ENCODE measurements at places on chromosomes 7 and 10. TPM values are rescaled to one million over a fixed set of nuclear protein-coding genes. Genes with fewer than 3 reads are reported as not detected.

The ZNF398 gene
- 12.8 TPM for total RNA-seq

GRCh38 chr10:122163174-122164022 lies 107.7 kb upstream of the BTBD16 start:
- no peak overlapping the region for H3K27ac ChIP-seq
- H3K36me3 ChIP-seq: peaks cover 30% of the 10 kb centered on the region
- H3K27me3 ChIP-seq: no peaks in the 10 kb centered on the region
- peaks cover 34% of the 10 kb centered on the region for H3K4me1 ChIP-seq
- no peak for DNase-seq

GRCh38 chr10:58773341-58773740 lies 260.7 kb downstream of the BICC1 start:
- DNase-seq: peak; percentile 9
- no peaks in the 10 kb centered on the region for H3K36me3 ChIP-seq
- no peak overlapping the region for H3K27ac ChIP-seq
- no peak overlapping the region for H3K4me3 ChIP-seq

The IGF2BP3 gene
- 0.91 TPM for total RNA-seq

The TMEM72 gene
- total RNA-seq: not detected

GRCh38 chr7:10325395-10325794 lies 648.3 kb upstream of the PHF14 start:
- no peak overlapping the region for H3K27ac ChIP-seq
- H3K27me3 ChIP-seq: no peaks in the 10 kb centered on the region

DNA sequence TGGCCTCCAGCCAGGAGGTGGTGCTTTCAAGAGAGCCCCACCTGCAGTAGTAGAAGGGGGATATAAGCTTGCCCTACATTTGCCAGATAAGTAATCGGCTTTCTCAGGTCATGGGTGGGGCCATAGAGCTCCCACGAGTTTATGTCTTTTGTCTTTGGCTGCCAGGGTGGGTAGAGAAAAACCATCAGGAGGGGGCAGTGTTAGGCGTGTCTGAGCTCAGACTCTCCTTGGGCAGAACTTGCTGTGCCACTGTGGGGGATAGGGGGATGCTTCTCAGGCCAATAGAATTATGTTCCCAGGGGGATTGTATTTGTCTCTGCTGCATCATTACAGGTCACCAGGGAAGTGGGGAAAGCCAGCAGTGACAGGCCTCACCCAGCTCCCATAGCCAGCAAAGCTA lies 12.3 kb upstream of the MRPS33 start:
- H3K4me3 ChIP-seq: no peak overlapping the region
- no peak overlapping the region for H3K27ac ChIP-seq
- H3K4me1 ChIP-seq: no peaks in the 10 kb centered on the region
- no peaks in the 10 kb centered on the region for H3K36me3 ChIP-seq
- H3K27me3 ChIP-seq: no peaks in the 10 kb centered on the region

The AMPH gene
- 25.1 TPM for total RNA-seq

DNA sequence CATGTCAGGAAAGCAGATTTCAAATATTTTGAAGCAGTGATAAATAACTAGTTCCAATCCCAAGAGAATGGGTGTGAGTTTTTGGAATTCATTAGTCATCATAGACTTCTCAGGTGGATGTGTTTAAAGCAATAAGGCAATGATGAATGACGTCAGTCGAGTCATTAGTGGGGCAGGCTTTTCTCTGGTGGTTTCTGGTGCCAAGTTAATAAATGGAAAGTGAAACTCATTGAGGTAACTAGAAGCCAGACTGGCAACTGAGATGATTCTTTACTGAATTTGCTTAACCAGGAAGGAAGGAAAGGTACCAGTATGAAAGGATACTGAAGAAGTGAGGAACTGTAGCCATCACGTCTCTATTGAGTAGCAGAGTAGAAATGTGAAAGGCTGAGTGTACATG lies 311.0 kb downstream of the GPAM start:
- H3K27ac ChIP-seq: no peak overlapping the region
- DNase-seq: no peak
- H3K4me1 ChIP-seq: no peaks in the 10 kb centered on the region
- no peaks in the 10 kb centered on the region for H3K36me3 ChIP-seq

DNA sequence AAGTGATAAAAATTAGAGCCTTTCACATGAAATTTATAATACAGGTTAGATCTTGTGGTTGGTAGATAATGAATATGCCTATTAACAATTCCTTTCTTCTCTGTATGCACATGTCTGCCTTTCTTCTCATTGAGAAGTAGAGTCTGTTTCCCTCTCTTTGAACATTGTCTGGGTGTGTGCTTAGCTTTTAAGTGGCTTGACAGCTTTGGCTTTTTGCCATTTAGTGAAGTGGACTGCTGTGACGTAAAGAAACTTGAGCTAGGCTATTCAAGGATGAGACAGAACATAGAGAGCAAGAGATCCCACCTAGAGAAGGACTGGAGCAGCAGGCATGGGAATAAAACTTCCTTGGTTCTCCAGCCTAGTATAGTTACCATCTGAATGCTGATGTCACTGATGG lies 996.7 kb upstream of the CELF2 start:
- DNase-seq: no peak
- no peaks in the 10 kb centered on the region for H3K36me3 ChIP-seq
- no peaks in the 10 kb centered on the region for H3K4me1 ChIP-seq

DNA sequence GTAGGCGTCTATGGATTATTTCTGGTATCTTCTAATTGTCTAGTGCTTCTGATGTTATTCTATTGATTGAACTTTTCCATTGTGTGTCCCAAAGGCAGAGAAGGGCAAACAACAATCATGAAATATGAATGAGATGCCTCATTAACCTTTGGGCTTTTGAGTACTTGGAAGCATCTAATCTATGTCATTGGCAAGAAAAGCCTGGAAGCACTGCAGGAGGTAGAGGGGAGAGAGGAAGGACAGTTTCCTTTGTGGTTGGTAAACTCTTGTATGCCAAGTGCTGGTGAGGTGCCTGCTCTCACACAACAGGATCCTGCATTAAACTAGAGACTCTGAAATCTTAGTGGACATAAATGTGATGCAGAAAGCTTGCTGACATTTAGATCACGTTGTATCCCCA lies 155.2 kb upstream of the TPK1 start:
- no peak overlapping the region for H3K27ac ChIP-seq
- no peaks in the 10 kb centered on the region for H3K36me3 ChIP-seq
- H3K4me3 ChIP-seq: no peak overlapping the region
- no peak for DNase-seq

The TET1 gene
- total RNA-seq: 1.0 TPM

DNA sequence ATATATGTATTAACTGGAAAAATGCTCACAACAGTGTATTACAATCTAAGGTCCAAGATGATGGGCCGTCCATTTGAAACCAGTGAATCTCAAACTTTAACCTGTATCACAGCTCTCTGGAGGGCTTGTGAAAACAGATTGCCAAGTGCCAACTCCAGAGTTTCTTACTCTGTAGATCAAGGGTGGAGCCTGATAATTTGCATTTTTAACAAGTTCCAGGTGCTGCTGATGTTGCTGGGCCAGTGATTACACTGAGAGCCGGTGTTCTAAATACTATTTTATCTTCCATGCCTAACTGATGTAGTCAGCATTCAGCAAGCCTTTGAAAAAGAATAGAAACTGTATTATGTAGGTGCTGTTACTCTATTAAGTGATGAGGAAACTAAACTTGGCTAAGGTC lies 269.9 kb upstream of the FERD3L start:
- H3K27me3 ChIP-seq: no peaks in the 10 kb centered on the region
- no peak overlapping the region for H3K4me3 ChIP-seq
- no peak for DNase-seq
- no peaks in the 10 kb centered on the region for H3K4me1 ChIP-seq

- peaks cover 77% of the 10 kb centered on the region for H3K36me3 ChIP-seq
- H3K27ac ChIP-seq: no peak overlapping the region
- no peaks in the 10 kb centered on the region for H3K4me1 ChIP-seq
- H3K4me3 ChIP-seq: no peak overlapping the region
- no peak for DNase-seq
These were observed 46.1 kb downstream of the AP3M1 start for GRCh38 chr10:74104480-74104879.

- no peaks in the 10 kb centered on the region for H3K27me3 ChIP-seq
- no peak for DNase-seq
- H3K4me3 ChIP-seq: no peak overlapping the region
These were observed 3.1 kb downstream of the TBC1D12 start for GRCh38 chr10:94405406-94405805.

DNA sequence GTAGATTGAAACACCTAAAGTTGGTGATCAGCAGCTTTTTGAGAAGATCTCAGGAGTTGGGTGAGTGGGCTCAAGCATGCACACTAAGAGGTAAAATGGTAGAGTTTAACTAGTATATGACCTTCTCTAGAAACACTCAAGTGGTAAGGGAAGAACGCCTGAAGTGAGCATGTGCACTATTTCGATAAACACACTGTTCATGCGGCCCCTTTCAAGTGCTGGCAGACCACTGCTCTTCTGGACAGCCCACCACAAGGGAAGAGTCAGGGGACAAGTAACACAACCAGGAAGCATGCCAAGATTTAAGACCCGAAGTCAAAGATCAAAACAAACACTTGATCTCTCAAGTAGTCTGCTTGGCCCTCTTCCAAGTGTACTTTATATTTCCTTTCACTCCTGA lies 519.5 kb upstream of the ZWINT start:
- DNase-seq: no peak
- H3K4me1 ChIP-seq: peaks cover 7% of the 10 kb centered on the region
- no peaks in the 10 kb centered on the region for H3K36me3 ChIP-seq
- no peak overlapping the region for H3K27ac ChIP-seq
- H3K4me3 ChIP-seq: no peak overlapping the region

GRCh38 chr10:123044391-123044790 lies 35.6 kb downstream of the ACADSB start:
- no peaks in the 10 kb centered on the region for H3K4me1 ChIP-seq
- H3K36me3 ChIP-seq: peaks cover 12% of the 10 kb centered on the region
- no peak overlapping the region for H3K27ac ChIP-seq

The AKR1D1 gene
- total RNA-seq: not detected

- no peaks in the 10 kb centered on the region for H3K27me3 ChIP-seq
- H3K4me3 ChIP-seq: no peak overlapping the region
- no peak for DNase-seq
- no peaks in the 10 kb centered on the region for H3K36me3 ChIP-seq
- H3K4me1 ChIP-seq: no peaks in the 10 kb centered on the region
These were observed 12.4 kb upstream of the JAZF1 start for GRCh38 chr7:28192786-28193585.
